Placental epithelial cell (primary cell): ENCODE measurements at places on chromosomes 4 and X. TPM values are rescaled to one million over a fixed set of nuclear protein-coding genes. Genes with fewer than 3 reads are reported as not detected.

Gene TNIP3
- total RNA-seq: not detected in 2 replicates

Gene TLR10
- total RNA-seq: not detected in 2 replicates

Gene ADGRG4
- total RNA-seq: under 0.01 TPM in 1 of 2 replicates, not detected in the other

Gene CORIN
- total RNA-seq: under 0.01 TPM in 1 of 2 replicates, not detected in the other

Gene TCEAL7
- total RNA-seq: 2.1 and 10.6 TPM in 2 replicates

Gene ZXDA
- 10.6 and 12.8 TPM in 2 replicates for total RNA-seq
